CD4-positive, alpha-beta T cell treated with Interleukin-17A for 1 hour (primary cell): ENCODE measurements at places on chromosomes 3 and 15.

DNA sequence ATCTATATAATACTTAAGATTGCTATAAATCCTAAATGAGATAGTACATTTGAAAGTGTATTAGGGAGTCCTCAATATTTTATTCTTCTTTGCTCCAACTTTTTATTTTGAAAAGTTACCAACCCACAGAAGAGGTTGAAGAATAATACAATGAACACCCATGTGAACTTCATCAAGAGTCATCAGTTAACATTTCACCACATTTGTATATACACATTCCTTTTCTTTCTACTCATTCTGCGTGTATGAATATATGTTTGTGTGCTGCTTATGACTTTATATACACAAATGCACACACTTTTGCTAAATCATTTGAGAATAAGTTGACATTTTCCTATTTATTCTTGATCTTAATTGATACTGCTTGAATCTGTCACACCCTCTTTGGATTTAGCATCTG, 193.3 kb upstream of the CGNL1 start:
- no peak for DNase-seq

DNA sequence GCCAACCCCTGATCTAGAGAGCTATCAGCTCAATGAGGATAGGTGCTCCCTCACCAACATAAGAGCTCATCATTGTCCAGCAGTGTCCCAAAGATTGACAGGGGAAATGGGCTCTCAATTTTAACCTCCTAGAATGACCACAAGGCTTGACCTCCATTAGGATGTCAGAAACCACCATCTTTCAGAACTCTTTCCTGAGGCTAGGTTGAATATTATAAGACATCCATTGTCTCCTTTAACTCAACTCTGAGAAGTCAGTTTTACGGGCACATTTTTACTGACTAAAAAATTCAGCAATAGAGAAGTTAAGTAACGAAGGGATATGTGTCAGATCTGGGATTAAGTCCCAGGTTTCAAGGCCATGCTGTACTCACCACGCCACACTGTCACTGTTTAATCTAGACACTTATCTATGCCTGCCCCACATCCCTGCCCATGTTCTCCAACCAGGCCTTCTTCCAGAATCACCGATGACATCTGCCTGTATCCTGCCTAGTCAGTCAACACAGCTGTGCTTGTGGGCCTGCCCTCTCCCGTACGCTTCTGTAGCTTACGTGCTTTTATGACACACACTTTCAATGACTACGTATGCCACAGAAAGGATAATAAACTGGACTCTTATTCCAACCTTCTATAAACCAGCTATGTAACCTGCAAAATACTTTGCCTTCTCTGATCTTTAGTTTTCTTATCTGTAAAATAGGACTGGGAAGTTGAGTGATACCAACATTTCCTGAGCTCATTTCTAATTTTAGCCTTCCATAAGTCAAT, 17.1 kb upstream of the MUC13 start:
- no peak for DNase-seq

- no peak for DNase-seq
Observed at GRCh38 chr3:27072810-27073651, 296.2 kb downstream of the NEK10 start.

DNA sequence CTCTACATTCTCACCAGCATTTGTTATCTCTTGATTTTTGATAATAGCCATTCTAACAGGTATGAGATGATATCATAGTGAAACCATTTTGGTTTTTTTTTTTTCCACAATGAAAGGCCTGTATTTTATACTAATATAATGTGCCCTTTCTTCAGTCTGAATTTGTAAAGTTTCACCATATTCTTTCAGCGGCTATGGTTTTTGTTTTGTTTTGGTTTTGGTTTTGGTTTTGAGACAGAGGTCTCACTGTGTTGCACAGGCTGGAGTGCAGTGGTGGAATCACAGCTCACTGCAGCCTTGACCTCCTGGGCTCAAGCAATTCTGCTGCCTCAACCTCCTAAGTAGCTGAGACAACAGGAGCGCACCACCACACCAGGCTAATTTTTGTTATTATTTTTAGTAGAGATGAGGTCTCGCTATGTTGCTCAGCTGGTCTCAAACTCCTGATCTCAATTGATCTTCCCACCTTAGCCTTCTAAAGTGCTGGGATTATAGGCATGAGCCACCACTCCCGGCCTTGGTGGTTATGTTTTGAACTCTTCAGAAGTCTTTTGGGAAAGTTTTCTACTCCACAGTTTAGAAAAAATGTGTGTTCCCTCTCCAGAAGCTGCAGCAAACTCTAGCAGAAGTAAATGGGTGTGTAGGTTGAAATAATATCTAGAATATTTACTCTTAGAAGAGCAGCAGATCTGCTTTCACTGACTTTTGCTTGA, 110.2 kb upstream of the UMPS start:
- peak; percentile 36 for DNase-seq

GRCh38 chr3:40690749-40691451, 166.1 kb downstream of the ZNF621 start:
- DNase-seq = no peak

DNA sequence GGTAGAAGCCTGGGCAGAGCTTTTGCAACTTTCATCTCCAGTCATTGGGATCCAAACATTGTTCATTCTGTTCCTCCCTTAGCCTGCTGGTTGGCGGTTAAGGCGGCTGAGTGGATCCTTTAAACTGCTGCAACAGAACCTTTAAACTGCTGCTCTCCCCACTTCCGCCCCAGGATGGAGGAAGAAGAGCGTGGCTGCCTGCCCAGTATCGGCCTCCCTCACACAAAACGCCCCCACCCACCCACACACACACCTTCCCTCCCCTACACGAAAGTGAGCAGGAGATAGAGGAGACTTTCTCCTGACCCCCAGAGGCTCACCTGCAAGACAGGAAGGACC, 460 bp upstream of the ZMAT3 start:
- DNase-seq = peak; percentile 59

DNA sequence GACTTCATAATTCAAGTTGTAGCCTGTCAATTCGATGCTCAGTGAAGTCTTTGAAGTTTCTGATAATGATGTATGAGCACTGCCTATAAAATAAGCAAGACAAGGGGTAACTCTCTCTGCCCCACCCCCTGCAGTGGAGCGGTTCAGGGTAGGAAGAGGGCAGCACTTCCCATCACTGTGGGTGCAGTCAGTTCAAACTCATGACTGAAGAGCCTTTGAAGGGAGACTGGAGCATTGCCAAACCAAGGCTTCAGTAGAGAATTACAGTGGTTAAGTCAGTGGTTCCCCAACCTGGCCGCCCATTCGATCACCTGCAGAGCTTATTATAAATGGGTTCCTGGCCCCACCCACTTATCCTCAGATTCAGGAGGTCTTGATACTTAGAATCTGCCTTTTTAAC, 190.6 kb downstream of the SHQ1 start:
- peak; percentile 59 for DNase-seq

DNA sequence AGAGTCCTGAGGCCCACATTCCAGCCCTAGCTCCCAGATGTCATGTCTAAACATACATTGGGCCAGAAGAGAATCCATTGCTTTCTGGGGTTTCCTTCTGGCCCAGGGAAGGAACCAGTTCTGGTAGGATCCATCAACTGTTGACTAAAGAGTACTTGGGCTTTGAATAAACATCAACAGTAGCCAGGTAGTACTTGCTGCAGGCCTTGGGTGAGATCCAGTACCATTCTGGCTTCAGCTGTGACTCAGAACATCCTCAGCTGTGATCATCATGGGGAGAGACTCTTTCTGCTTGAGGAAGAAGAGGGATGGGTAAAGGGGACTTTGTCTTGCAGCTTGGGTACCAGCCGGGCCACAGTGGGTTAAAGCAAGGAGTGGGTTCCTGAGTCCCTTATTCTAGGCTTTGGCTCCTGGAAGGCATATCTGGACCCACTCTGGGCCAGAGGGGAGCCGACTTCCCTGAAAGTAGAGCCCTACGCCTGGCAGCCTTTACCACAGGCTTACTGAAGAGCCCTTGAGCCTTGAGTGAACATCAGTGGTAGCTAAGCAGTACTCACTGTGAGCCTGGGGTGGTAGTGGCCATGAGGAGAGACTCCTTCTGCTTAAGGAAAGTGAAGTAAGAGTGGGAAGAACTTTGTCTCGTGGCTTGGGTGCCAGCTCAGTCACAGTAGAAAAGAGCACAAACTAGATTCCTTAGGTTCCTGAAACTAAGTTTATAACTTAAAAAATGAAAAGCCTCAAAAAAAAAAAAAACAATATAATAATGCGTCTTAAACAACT, 128.3 kb downstream of the GOLIM4 start:
- DNase-seq = no peak

DNA sequence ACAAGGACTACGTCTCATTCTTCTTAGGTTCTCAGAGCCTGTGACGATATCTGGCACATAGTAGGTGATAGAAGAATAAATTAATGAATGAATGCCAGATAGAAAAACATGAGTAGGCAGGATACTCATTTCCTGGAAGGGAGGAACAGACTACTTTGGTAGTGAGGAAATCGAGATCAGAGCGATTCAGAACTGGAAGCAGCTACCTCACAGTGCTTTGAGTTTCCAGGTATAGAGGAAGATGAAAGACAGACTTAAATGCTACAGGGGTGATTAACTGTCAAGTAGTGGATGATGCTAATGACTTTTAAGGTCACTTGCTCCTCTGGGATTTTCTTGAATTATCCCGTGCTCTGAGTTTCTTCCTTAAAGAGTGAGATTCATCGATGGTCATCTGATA, 951.5 kb upstream of the CFAP20DC start:
- no peak for DNase-seq

- DNase-seq = no peak
Observed at GRCh38 chr15:50425219-50425618, 1.0 kb downstream of the USP8 start.

DNA sequence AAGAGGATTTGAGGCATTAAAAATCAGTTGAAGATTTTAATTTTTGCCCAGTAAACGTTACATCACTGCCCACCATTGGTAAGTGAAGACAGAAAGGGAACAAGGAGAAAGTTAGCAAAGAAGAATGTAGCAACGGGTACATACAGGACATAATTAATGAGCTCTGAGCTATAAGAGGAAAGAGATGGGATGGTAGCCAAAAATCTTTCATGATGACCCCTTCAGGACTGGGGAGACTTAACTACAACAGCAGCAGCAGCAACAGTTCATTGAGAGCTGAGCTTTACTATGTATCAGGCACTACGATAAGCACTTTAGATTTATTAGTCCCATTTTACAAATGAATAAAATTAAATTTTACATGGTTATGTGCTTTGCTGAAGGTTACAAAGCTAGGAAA, 18.4 kb downstream of the EMC4 start:
- no peak for DNase-seq

- DNase-seq = no peak
Observed at GRCh38 chr15:55552926-55553325, 35.2 kb downstream of the PYGO1 start.

DNA sequence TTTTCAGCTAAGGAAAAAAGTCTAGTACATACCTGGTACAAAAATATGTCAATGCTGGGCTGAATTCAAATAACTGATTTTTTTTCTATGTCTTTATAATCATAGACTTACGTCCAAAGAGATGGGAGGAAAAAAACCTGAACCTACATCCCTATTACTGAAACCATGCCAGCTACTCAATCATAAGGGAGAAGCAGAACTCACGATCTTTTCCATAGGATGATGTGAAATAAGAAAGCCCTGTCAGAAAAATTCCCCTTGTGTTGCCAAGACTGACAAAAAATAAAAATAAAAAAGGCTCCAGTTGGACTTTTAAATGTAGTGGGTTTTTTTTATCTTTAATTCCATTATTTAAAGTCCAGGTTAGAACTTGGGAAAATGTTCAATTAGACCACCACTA, 3.3 kb downstream of the MSL2 start:
- no peak for DNase-seq

DNA sequence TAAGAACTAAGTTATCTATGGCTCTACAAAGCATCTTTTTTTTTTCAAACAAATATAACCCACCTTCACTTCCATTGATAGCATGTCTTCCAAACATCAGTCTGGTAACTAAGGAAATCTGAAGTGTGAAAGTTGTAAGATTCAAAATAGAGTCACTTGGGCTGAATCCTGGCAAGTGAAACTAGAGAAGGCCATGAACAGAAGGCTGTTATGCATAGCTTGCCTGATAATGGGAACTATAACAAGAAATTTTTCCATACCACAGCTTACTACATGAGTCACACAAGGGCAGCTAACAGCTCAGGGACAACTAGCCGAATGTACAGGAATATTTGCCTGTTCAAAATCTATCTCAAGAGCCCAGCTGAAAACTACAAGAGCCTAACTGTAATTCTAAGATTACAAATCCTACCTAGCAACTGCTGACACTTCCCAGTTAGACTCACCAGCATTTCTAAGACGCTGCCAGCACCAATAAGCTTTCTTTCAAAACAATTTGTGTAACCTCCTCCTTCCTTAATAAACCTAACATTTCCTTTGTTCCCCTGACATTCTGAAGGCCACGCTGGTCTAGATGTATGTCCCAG, 1066.5 kb downstream of the PLOD2 start:
- DNase-seq = no peak

GRCh38 chr3:101870138-101870537, 20.8 kb downstream of the NFKBIZ start:
- no peak for DNase-seq

GRCh38 chr3:10627884-10628572, 122.6 kb upstream of the ATP2B2 start:
- no peak for DNase-seq

GRCh38 chr3:120688121-120688520, 6.1 kb upstream of the HGD start:
- no peak for DNase-seq

DNA sequence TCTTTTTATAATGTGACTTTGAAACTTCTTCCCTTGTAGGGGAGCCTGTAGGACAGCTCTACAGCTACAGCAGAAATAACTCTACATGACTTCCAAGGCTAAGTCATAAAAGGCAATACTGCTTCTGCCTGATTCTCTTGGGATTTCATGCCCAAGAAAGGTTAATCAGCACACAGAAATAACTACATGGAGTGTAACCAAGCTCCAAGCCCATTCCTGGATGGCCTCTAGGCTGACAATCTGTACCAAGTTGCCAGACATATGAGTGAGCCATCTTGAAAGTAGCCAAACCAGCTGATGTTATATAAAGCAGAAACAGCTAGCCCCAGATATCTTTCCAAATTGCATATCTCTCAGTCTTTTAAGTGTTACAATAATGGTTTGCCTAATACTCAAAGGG, 75.8 kb upstream of the OSTN start:
- DNase-seq = no peak

- DNase-seq = no peak
Observed at GRCh38 chr3:110708156-110708555, 363.5 kb upstream of the NECTIN3 start.

GRCh38 chr3:39164414-39164813, 11.0 kb upstream of the CSRNP1 start:
- DNase-seq = no peak

GRCh38 chr3:149198611-149199010, 23.0 kb downstream of the CP start:
- no peak for DNase-seq

DNA sequence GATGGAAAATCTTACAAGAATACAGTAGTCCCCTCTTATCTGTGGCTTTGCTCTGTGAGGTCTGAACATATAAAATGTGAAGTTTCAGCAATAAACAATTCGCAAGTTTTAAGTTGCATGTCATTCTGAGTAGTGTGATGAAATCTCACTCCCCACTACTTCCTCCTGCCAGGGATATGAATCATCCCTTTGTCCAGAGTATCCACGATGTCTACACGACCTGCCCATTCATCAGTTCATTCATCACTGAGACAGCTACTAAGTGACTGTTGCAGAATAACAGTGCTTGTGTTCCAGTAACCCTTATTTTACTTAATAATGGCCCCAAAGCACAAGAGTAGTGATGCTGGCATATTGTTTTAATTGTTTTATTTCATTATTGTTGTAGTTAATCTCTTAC, 489.2 kb upstream of the UBE2E2 start:
- DNase-seq = no peak
